Neural crest cell (in vitro differentiated cells): ENCODE measurements at places on chromosomes 7 and 10. TPM values are rescaled to one million over a fixed set of nuclear protein-coding genes. Genes with fewer than 3 reads are reported as not detected.

- H3K36me3 ChIP-seq, result no peaks in the 10 kb centered on the region
- no peaks in the 10 kb centered on the region for H3K27me3 ChIP-seq
- no peak overlapping the region for H3K4me3 ChIP-seq
- H3K27ac ChIP-seq, result no peak overlapping the region
- no peaks in the 10 kb centered on the region for H3K4me1 ChIP-seq
Observed at GRCh38 chr7:83509255-83510021, 139.5 kb downstream of the SEMA3E start.

- no peaks in the 10 kb centered on the region for H3K27me3 ChIP-seq
- H3K27ac ChIP-seq, result no peak overlapping the region
- no peak for DNase-seq
- no peaks in the 10 kb centered on the region for H3K36me3 ChIP-seq
Observed at GRCh38 chr7:79165225-79165624, 288.2 kb downstream of the MAGI2 start.

- DNase-seq, result no peak
- no peak overlapping the region for H3K4me3 ChIP-seq
- H3K27ac ChIP-seq, result no peak overlapping the region
- no peaks in the 10 kb centered on the region for H3K4me1 ChIP-seq
- no peaks in the 10 kb centered on the region for H3K27me3 ChIP-seq
- H3K36me3 ChIP-seq, result no peaks in the 10 kb centered on the region
Observed at GRCh38 chr10:109947111-109947920, 24.0 kb upstream of the XPNPEP1 start.

DNA sequence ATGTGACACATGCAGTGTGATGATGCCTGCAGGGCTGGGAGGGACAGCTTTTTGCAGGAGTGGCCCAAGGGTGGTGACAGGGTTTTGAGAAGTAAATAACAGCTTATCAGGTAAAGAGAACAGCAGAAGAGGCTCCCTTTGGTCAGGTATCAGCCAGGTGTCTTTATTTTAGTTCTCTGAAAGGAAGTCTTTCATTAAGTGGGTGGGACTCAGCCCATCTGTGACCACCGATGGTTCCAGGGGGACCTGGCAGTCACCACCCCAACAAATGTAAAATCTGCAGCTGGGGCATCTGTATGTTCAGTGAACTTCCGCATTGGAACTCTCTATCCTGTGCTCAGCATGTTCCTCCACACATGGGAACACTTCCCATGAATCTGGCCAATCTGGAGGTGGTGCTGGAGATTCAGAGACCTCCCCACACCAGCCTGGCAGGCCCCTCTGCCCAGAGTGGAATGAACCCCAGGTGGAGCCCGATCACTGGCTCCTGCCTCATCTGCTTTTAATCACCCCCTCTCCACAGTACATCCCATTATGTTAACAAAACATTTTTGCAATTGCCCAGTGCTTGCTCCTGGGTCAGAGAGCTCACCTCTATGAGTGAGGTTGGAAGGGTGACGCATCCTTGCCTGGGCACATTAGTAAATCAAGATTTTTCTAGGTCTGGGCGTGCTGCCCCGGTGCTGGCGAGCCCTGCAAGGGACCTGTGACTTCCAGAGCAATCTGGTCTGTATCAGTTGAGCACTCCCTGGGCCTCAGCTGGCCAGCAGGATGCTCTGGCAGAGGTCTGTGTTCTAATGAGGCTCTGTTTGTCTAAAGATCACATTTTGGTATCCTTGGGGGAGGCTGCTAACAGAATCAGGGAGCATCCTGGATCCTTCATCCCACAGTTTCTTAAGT, 140.4 kb upstream of the GDF10 start:
- no peak overlapping the region for H3K4me3 ChIP-seq
- no peak overlapping the region for H3K27ac ChIP-seq
- no peak for DNase-seq
- no peaks in the 10 kb centered on the region for H3K27me3 ChIP-seq

DNA sequence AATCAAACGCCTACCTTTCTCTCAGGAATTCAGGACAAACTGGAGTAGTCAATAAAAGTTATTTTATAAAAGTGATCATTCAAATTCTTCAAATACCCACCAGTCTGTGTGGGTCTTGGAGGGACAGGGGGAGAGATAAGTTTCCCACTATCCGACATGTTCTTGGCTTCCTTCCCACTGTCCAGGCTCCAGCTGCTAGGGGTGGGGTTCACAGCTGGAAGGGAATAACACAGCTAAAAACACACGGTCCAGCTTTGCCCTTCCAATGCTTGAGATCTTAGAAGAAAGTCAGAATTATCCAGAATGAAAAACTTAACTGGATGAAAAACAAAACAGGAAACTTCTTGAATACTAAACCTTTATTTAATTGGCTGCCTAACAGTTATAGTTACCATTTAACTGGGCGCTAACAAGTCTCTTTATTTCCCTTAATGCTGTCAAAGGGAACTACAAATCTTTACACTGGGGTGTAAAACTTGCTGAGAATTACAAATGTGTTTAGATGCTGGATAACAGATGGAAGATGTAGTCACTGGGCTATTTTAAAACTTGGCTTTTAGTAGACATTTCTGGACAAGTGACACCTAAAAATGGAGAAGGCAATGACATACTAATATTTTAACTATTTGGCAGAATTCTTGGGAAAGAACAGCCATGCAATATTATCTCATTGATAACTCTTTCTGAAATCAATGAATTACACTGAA, 172.8 kb upstream of the IMMP2L start:
- H3K4me1 ChIP-seq, result peaks cover 5% of the 10 kb centered on the region
- no peak overlapping the region for H3K27ac ChIP-seq
- H3K36me3 ChIP-seq, result no peaks in the 10 kb centered on the region
- DNase-seq, result no peak
- H3K4me3 ChIP-seq, result no peak overlapping the region

GRCh38 chr10:18527687-18528086, 123.7 kb downstream of the NSUN6 start:
- H3K36me3 ChIP-seq, result peaks cover 19% of the 10 kb centered on the region
- H3K27me3 ChIP-seq, result no peaks in the 10 kb centered on the region
- H3K27ac ChIP-seq, result no peak overlapping the region
- DNase-seq, result no peak
- no peak overlapping the region for H3K4me3 ChIP-seq

GRCh38 chr7:17679458-17679857, 260.8 kb downstream of the SNX13 start:
- peaks cover 19% of the 10 kb centered on the region for H3K4me1 ChIP-seq
- no peak overlapping the region for H3K27ac ChIP-seq
- no peaks in the 10 kb centered on the region for H3K27me3 ChIP-seq
- no peak for DNase-seq

- H3K4me3 ChIP-seq, result no peak overlapping the region
- peaks cover 5% of the 10 kb centered on the region for H3K4me1 ChIP-seq
- H3K27ac ChIP-seq, result no peak overlapping the region
- H3K36me3 ChIP-seq, result no peaks in the 10 kb centered on the region
Observed at GRCh38 chr7:73726083-73726466, 6.6 kb upstream of the STX1A start.

GRCh38 chr10:91127341-91128082, 93.0 kb upstream of the PCGF5 start:
- H3K4me1 ChIP-seq, result no peaks in the 10 kb centered on the region
- H3K36me3 ChIP-seq, result no peaks in the 10 kb centered on the region
- H3K27ac ChIP-seq, result no peak overlapping the region
- DNase-seq, result no peak

- H3K27me3 ChIP-seq, result peaks cover 54% of the 10 kb centered on the region
- H3K36me3 ChIP-seq, result no peaks in the 10 kb centered on the region
- no peak for DNase-seq
- H3K4me1 ChIP-seq, result no peaks in the 10 kb centered on the region
Observed at GRCh38 chr7:96067321-96067720, 254.6 kb downstream of the SLC25A13 start.

- H3K4me3 ChIP-seq, result peak overlapping the region; percentile 33
- no peaks in the 10 kb centered on the region for H3K27me3 ChIP-seq
- no peak for DNase-seq
- H3K27ac ChIP-seq, result no peak overlapping the region
- H3K4me1 ChIP-seq, result peaks cover 45% of the 10 kb centered on the region
Observed at GRCh38 chr10:130141038-130141437, 4.8 kb downstream of the GLRX3 start.

Gene KCTD7
- total RNA-seq, result 16.8 and 20.2 TPM in 2 replicates

Gene GATA3
- total RNA-seq, result 0.35 and 0.39 TPM in 2 replicates

Gene AKR1C8
- total RNA-seq, result not detected in 2 replicates

Gene GPR146
- 0.41 TPM in 1 of 2 replicates, not detected in the other for total RNA-seq

Gene PNLIPRP2
- total RNA-seq, result not detected in 2 replicates
